ENCODE measurements at places on chromosomes 5 and 9.

DNA sequence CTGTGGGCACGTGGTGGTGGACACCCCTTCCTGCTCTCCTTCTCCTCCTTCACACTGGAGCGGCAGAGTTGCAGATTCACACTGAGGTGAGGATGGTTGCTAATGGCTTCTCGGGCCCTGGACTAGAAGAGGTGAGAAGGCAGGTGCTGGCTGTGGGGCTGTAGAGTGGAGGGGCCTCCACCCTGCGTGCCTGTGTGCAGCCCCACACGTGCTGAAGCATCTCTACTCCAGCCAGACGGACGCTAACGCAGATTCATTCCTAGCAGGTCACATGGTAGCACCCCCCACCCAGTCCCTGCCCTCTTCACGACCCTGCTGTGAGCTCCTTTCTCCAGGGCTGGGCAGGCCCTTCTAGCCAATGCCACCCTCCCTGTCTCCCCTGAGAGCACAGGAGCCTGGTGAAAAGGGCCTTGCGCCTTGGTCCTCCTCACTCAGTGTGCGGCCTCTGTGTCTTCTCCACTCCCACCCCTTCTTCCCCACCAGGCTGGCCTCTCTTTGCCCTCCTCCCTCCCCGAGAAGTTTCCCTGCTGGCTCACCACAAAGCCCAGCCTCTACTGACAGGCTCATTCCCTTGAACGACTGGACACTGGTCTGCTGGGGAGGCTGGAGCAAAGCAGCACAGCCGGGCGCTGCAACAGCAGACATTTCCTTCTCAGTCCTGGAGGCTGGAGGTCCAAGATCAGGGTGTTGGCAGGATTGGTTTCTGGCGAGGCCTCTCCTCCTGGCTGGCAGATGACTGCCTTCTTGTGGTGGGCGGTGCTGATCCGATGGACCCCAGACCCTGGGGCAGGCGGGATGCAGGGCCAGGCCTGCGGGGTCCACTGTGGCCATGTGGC is 14.2 kb downstream of the CACNA1B start:
- no peak for DNase-seq

DNA sequence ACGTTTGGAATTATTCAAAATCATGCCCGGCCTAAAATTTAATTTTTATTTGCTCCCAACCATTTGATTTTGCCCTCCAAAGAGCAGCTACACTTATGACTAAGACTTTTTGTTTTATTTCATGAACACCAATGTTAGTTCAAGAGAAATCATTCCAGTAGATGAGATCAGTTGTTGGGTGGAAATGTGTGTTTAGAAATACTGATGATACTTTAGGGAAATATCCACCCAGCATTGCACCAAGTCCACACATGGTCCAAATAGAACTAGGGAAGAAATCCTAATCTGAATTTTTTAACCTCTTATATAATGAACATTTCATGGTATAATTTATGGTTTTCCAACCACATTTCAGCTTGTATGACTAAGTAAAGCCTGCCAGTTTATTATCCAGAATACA is 28.3 kb upstream of the GOLPH3 start:
- DNase-seq = no peak

- no peak for DNase-seq
These were observed 69.1 kb downstream of the PBX3 start for GRCh38 chr9:125816321-125816720.

DNA sequence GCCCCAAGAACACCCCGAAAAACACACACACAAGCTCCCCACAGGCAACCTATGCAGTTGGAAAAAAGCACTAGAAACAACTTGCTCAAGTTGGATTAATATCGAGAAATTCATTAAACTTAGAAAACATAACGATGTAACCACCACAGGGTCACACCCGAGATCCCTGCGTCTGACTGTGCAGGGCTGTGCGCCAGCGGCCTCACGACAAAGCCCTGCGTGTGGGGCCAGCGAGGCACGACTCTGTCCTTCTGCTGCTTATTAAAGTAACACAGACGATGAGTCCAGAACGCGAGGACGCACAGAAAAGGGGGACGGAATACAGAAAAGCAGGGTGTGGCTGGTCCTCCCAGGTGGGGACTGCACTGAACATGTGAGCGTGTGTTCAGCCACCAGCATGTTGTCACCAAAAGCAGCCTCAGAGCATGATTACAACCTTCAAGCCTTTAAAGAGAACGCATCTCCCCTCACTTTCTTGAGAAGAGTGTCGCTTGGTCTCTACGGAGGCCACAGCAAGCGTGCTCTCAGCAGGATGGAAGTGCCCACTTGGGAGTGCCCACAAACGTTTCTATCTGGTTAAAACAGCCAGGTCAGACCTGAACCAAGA is 14.4 kb downstream of the SLC12A7 start:
- no peak for DNase-seq

DNA sequence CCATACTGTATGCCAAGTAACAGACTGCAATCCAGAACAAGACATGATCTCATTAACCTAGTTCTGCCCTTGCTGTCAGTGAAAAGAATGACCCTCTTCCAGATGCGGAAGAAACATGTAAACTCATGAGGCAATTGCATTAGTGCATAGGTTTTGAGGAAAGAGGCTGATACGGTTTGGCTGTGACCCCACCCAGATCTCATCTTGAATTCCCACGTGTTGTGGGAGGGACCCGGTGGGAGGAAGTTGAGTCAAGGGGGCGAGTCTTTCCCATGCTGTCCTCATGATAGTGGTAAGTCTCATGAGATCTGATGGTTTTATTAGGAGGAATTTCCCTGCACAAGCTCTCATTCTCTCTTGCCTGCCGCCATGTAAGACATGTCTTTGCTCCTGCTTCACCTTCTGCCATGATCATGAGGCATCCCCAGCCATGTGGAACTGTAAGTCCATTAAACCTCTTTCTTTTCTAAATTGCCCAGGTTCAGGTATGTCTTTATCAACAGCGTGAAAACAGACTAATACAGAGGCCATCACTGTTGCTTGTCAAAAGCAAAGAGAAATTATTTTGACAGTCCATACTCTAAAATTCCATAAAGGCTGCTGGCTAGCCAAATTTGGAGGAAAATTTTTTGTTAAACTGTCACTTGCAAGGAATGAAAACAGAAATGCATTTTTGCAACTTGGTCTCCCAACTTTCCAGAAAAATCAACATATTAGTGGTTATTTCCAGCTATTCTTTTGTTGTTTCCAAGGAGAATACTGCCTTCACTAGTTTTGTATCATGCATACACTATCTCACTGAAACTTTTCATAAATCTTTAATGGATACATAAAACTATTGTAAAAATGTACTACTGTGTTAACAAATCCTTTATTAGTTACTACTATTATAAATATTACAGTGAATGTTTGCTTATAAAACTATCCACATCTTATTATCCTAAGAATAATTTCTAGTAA is 3.2 kb upstream of the ARL15 start:
- DNase-seq = no peak

- no peak for DNase-seq
These were observed 6.7 kb downstream of the GNG10 start for GRCh38 chr9:111668026-111668573.

DNA sequence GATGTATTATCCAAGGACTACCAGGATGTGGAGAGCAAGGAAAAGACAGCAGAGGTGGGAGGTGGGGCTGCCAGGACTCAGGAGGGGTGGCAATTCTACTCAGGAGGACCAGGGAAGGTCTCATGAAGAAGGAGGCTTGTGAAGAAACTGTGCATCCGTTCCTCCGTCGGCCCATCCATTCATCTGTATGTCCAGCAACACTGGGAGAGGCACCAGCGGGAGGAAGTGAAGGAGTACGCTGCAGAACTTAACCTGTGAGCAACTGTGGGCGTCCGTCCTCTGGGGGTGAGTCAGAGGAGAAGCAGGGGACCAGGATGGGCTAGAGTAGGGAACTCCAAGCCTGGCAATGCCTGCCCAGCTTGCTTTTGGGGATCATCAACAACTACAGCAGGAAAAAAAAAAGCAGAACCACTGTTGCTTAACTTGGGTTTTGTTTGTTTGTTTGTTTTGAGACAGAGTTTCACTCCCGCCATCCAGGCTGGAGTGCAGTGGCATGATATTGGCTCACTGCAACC is 47.3 kb upstream of the NEURL1B start:
- no peak for DNase-seq

- DNase-seq = no peak
These were observed 348.0 kb upstream of the IRX2 start for GRCh38 chr5:3099526-3099925.

GRCh38 chr5:73444499-73445438 is 3.8 kb downstream of the FOXD1 start:
- no peak for DNase-seq

GRCh38 chr5:14574096-14574495 is 7.5 kb upstream of the OTULINL start:
- DNase-seq = no peak

DNA sequence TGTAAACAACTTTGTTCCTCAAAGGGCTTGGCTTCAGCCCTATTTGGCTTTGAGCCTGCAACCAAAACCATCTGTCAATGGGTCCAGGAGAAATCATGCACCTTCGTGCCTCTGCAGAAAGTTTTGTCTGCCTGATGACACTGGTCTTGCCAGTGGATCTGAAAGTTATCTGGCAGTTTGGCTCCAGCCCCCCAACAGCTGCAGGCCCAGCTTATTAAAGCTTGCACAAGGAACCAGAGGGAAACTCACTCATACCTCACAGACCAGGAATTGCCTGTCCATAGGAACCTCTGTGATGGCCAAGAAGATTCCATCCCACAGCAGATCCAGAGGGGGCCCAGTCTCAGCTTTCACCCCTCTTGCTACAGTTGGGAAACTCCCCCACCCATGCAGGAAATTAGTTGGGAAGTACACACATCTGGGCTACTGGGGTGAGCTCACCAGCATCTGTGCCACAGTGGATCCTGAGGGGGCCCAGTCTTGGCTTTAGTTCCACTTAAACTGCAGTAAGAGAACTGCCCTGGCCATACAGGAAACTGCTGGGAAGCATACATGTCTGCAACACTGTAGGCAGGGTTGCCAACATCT is 265.5 kb downstream of the GRIA1 start:
- no peak for DNase-seq

DNA sequence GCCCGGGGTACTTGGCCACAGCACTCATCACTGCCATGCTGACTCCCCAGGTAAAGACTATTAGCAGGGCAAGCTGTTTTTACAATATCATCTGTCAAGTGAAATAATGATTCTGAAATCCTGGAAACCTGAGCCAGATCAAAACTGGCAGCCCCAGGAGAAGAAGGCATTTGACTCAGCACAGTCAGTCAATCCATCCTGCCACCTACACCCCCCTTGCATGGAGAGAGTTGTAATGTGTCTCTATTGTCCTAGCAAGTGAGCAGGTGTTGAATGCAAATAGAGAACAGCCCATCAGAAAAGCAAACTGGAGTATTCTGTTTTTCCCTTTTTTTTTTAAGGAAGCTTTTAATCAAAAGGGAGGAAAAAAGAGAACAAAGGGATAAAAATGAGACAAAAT is 291.2 kb downstream of the BRINP1 start:
- DNase-seq = no peak

GRCh38 chr5:79229357-79230174 is 6.4 kb upstream of the JMY start:
- no peak for DNase-seq

DNA sequence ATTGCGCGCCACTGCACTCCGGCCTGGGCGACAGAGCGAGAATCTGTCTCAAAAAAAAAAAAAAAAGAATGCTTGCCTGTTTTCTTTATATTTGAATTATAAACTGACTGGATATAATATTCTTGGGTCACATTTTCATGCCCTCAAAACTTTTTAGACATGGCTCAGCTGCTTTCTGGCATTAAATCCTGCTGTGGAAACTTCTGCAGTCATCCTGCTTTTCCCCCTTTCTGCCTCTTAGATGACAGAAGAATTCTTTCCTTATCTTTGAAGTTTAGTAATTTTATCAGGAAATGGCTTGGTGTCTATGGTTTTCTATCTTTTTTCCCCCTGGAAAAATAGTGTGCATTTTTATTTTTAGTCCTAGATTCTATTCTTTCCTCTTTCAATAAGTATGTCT is 234.5 kb downstream of the AOPEP start:
- DNase-seq = no peak

GRCh38 chr9:111399772-111400563 is 69.9 kb upstream of the OR2K2 start:
- DNase-seq = no peak

DNA sequence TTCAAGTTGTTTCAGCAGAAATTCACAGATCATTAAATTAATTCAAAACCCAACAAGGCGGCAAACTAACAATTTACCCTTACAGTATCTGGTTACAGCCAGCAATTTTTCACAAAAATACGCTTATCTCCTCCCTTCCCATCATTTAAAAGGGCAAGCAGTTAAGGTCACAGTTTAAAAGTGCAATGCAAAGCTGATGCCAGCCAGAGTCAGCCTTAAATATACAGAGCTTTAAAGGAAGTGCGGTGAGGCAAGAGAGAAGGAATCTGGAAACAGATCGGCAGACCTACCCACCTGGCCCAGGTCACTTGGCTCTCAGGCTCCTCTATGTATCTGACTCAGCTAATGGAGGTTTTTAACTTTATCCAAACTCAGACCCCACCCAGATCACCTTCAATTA is 31.0 kb downstream of the EPB41L4A start:
- no peak for DNase-seq

DNA sequence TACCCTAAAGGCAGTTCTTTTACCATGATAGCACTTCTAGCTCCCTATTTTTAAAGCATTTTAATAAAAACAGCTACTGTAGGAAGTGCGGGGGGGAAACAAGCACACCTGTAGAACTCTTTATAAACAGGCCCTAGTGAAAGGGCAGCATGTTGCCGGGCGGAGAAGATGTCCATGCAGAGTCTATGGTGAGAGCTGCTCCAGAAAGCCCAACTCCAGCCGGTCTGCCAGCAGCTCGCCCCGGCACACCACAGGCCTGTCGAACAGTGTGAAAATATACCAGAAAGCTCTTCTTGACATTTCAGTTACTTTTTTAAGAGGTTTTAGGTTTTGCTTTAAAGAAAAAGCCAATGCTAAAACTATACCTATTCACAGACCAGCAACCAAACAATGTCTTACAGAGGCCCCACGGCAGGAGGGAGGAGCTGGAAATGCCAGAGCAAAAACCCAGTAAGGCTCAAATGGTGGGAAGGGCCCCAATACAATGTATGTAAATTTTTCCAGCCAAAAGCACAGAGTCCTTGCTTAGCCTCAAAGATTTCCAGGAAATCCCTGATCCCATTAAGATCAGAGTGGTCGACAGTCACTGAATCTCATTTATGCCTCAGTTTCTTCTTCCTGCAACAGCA is 121.2 kb downstream of the SAXO1 start:
- DNase-seq = no peak
